ENCODE measurements at places on chromosomes 7 and 10.
A peak's percentile ranks its signal among the peaks of the same experiment; 100 is the strongest.

GRCh38 chr10:78688230-78688900 lies 380.4 kb upstream of the ZMIZ1 start:
- H3K27ac ChIP-seq: no peak overlapping the region
- no peaks in the 10 kb centered on the region for H3K27me3 ChIP-seq
- no peaks in the 10 kb centered on the region for H3K36me3 ChIP-seq

- H3K27ac ChIP-seq: no peak overlapping the region
- H3K4me3 ChIP-seq: no peak overlapping the region
- no peaks in the 10 kb centered on the region for H3K4me1 ChIP-seq
- no peaks in the 10 kb centered on the region for H3K27me3 ChIP-seq
- no peaks in the 10 kb centered on the region for H3K36me3 ChIP-seq
- no peak for DNase-seq
These were observed 298.9 kb upstream of the HPS1 start for GRCh38 chr10:98745645-98746044.

DNA sequence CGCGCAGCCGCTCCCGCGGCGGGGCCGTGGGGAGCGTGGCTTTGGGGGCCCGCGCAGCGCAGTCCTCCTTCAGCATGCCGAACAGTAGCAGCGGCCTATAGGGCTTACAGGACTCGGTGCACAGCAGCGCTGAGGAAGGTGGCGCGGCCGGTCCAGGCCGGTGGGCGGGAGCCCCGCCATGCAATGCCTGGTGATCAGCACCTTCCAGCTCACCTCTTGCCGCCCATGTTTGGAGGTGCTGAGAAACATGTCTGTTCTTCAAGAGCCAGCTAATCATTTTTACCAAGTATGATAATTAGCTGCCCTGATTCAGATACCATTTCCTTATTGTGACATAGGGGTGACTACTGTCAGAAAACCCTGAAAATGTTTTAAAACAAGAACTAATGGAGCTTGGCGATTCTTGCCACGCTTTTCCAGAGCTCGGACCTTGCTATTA lies 33.5 kb upstream of the SFTPD start:
- no peak overlapping the region for H3K27ac ChIP-seq
- H3K27me3 ChIP-seq: peaks cover 25% of the 10 kb centered on the region
- H3K36me3 ChIP-seq: no peaks in the 10 kb centered on the region
- H3K4me3 ChIP-seq: no peak overlapping the region
- H3K4me1 ChIP-seq: peaks cover 16% of the 10 kb centered on the region

DNA sequence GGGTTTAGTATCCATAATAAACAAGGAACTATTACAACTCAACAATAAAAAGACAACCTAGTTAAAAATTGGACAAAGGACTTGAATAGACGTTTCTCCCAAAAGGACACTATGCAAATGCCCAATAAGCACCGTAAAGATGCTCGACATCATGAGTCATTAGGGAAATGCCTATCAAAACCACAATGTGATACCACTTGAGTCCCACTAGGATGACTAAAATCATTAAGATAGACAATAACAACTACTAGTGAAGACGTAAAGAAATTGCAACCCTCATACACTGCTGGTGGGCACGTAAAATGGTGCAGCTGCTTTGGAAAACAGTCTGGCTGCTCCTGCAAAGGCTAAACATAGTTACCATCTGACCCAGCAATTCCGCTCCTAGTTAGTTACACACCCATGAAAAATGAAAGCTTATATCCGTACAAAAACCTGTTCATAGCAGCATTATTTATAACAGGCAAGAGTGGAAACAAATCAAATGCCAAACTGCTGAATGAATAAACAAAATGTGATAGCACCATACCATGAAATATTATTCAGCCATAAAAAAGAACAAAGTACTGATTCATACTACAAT lies 17.3 kb downstream of the CCDC3 start:
- H3K36me3 ChIP-seq: no peaks in the 10 kb centered on the region
- H3K4me1 ChIP-seq: no peaks in the 10 kb centered on the region
- no peaks in the 10 kb centered on the region for H3K27me3 ChIP-seq

DNA sequence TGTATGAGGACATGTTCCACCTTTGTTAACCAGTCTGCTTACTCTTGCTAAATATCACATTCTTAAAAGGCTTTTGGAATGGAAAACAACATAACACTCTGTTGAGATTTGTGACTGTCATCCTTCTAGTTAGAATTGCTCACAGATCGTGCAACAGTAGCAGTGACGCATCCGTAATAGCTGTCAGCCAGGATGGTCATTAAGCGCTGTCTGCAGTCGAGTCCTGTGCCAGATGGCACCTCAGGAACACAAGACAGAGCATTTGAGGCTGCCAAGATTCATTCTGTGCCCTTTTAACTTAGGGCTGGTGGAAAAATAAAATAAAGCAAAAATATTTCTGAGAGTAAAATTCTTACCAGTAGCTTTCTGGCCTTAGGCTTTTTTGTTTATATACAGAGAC lies 348.6 kb downstream of the ANKRD7 start:
- H3K4me3 ChIP-seq: no peak overlapping the region
- DNase-seq: peak; percentile 13
- no peaks in the 10 kb centered on the region for H3K36me3 ChIP-seq
- no peaks in the 10 kb centered on the region for H3K4me1 ChIP-seq
- H3K27me3 ChIP-seq: no peaks in the 10 kb centered on the region
